ENCODE measurements at places on chromosomes 12 and 14.

DNA sequence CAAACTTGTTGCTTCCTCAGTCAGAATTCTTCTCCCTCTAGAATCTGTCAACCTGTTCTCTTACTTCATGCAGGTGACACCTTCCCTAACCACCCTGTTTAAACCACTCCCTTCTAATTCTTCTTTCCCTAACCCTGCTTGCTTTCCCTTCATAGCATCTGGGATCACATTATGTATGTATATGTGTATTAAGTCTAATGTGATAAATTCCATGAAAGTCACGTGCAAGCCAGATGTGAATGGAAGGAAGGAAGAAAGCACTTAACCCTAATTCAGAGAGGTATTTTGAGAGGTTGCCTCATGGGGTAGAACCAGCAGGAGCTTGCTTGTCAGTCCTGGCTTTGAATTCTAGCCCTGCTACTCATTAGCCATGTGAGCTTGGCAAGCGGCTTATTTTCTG, 340.0 kb downstream of the TRHDE start:
- DNase-seq = no peak

DNA sequence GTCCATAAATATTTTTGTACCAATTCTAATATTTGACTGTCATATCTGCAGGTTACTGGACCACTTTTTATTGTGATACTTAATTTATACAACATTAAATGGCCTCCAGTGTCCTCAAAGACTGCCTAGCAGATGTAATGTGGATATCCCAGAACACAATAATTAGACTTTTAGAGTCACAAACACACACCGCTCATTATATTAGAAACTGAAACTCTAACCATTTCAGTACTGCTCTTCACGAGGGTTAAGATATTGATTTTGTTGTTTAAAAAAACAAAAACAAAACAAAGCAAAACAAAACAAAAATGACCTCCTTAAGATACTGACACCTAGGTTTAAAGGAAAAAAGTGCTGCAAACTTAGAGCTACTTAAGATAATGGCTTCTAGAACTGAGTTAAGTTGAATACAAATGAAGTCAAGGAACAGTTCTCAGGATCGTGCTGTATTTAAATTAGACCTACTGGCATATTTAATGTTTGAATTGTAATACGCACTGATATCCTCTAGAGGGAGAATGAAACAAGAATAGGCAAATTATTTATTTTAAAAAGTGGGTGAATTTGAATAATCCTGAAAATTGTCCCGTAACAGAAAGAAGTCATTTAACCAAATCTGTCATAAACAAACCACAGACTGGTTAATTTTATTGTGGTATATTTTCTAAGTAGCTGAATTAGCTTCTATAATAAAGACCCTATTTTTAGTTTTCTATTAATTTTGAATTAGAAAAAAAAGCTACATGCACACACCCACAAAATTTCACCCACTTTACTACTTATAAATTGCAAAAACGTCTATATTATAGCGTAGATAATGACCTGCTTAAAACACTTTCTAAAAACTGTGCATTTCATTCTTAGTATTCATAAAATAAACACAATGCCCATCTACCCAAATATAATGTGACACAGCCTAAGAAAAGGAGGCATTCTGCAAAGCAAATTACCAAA, 395.2 kb upstream of the DCN start:
- DNase-seq = no peak

GRCh38 chr14:32559590-32559989, 230.5 kb downstream of the AKAP6 start:
- no peak for DNase-seq

DNA sequence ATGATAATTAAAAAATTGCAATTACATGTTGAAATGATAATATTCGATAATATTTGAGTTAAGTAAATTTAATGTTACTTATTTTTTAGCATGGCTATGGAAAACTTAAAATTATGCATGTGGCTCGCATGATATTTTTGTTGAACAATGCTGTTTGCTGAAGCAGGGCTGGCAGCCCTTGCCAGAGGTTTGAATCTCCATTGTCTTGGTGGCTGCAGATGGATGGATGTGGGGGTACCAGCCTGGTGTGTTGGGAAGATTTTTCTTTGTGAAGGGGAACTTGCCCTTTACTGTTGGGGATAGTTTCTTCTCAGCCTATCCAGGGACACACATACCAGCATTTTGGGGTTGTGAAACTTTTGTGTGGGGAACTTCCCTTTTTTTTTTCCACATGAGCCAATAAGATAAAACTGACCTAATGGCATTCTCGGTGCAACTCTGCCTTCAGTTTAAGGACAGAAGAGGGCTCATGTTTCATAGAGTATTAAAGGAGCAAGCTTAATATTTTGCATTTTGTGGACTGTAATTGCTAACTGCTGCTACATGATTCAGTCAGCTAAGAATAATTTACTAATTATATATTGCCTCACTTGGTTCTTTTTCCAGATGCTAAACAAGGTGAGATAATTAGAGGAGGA, 8.8 kb downstream of the RASSF3 start:
- no peak for DNase-seq

DNA sequence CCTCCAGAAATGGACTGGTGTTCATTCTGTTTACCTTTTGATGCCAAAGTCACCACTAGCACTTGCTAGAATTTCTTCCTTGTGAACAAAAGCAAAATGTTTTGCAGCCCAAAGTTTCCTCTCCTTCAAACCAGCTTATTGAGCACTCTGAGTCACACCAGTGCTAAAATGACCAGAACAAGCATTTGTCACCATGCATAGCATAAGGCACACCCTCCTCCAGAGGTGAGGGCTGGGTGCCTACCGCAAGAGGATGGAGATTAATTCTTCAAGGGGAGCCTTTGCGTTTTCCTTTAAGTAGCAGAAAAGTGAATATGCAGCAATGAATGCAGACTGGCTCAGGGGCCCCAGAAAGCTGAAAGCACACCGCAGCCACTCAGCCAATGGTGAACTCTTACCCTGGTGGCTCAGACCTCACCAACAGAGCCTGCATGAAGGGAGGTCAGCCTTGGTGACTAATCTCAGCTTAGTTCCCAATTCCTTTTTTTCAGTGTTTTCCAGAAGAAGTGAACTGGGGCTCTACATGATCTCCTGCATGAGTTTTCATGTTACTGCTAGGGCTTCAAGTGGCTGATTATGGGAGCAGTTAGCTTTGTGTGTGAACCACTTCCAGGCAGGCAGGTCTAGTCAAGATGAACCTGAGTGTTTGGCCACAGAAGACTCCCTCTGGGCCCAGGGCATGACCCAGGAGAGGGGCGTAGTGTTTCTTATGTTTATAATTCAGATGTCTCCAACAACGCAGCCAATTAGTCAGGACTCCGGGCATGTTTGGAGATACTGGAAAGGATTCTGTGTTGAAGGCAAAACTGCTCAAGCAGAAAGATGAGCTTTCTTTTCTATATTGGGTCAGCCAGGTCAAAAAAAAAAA, 96.3 kb downstream of the PAX9 start:
- no peak for DNase-seq

DNA sequence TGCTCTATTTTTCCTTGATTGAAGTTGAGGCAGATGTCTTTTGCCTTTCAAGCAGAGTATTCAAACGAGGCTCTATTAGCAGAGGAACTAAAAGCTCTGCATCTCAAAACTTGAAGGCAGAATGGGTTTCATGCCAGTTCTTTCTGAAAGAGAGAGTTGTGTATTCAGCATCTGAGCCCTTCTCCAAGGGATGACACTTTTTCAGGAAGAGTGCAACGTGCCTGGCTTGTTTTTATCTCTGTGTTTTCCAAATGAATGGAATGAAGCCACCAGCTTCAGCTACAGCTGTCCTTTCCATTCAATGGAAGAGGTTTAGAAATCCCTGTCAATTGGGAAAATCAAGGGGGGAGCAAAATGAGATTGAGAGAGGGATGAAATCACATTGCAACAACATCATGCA, 14.6 kb downstream of the BEST3 start:
- DNase-seq = no peak

GRCh38 chr12:9244894-9245293, 36.7 kb upstream of the PZP start:
- DNase-seq = no peak

GRCh38 chr12:57148469-57149244, 1.2 kb upstream of the LRP1-AS start:
- DNase-seq = no peak

- DNase-seq = no peak
Measured at GRCh38 chr14:64147126-64147790, 146.9 kb downstream of the ESR2 start.

DNA sequence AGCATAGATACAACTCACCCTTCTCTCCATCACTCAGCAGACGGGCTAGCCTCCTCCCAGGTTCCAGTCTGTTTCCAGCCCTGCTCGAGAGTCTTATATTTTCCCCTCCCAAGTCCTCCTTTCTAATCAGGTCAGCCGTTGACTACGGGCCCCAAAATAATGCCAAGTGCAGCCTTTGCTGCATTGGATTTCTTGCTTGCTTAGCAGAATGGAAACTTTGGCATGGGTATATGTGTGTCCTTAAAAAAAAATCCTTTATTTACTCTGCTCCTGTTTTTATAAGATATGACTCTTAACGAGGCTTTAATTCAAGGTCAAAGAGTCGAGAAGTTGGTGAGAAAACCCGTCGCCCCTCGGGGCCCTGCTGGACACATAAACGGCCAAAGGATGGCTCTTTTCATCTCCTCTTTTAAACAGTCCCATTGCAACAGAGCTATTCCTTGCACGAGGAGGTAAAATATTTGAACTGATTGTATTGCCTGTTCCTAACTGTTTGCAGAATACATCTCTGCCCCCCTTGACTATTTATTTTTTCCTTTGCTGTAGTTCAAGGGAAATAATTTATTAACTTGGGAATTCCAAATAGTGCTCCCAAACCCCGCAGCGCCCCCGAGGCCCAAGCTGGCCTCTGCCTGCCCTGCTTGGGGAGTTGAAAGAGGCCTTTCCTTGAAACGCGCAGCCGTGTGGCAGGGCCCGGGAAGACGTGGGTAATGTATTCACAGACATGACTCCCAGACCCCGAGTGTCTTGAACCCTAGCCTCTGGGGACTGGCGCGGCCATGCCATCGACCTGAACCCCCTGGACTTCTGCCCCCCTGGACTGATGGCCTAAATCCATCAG, 156.5 kb upstream of the MYL2 start:
- DNase-seq = no peak

- DNase-seq = no peak
Measured at GRCh38 chr14:103501041-103501870, 21.4 kb downstream of the CKB start.

GRCh38 chr12:113136128-113136989, 798 bp upstream of the RASAL1 start:
- peak; percentile 25 for DNase-seq

DNA sequence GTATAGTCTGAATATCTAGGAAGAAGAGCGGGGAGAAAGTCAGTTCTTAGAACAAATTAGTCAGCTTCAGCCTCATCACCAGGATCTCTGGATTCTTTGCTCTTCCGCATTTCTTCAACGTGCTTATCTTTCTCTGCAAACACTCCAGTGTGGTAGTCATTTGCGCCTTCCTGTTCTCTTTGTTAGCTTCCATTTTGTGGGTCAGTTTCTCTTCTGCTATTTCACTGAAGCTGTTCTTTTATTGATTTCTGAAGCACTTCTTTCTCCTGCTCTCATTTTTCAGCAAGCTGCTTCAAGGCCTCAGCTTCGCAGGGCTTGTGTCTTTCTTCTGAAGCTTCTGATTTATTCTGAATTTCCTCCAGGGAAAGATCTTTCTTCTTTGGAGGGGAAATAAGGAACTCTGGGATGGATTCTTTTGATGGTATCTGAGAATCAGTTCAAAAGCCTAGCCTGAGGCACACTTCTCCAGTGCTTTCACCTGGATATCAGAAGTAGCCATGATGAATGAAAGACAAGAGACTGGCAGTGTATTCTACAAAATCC, 13.5 kb downstream of the AMN1 start:
- DNase-seq = no peak

DNA sequence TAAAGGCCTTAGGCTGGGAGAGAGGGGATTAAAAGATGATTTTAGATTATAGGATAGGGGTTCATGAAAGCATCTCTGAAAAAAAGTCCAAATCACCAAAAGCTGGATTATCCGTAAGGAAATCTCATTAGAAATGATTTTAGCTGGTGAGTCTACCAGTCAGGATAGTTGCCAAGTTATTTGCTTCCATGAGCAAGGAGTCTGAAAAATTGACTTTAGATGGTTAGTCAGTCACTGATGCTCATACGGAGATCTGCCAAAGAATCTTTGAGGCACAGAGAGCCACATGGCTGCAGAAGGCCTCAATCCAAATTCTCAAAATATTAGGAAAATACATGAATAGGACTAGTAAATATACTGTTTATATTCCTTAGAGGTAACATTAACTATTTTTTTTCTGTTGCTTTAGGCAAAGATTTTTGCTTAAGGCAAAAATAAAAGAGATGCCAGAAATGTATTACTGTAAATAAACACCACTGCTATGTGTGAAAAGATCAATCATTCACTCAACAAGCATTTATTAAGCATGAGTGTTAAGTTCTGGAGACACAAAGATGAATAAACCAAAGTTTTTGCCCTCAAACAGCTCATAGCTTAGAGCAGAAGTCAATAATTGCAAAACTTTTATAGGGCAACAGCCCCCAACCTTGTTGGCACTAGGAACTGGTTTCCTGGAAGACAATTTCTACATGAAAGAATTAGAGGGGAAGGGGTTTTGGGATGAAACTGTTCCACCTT, 105.2 kb downstream of the BBS10 start:
- no peak for DNase-seq

DNA sequence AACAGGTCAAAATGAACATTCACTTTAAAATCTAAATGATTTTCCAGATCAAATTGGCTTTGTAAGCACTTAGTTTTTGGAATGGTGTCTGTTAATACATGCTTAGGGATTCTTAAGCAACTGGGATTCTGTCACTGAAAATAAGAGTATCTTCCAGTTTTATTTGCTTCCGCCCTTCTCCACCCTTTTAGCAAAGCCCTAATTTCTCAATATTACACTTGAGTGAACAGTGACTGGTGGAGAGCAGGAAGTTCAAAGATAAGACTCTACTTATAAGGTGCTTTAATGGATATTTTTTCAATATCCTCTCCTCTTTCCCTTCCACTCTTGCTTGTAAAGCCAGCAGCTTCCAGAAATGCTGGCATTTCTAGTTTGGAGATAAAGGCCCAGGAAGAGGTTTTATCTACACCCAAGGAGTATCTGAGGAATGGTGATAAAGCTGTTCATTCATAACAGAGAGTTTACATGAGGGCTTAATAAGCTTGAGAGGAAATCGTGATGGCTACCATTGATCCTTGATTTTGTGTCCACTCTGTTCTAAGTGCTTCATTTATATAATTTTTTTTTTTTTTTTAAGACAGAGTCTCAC, 265.9 kb upstream of the PRICKLE1 start:
- DNase-seq = no peak

- no peak for DNase-seq
Measured at GRCh38 chr12:108622421-108622820, 11.3 kb downstream of the SELPLG start.

- DNase-seq = no peak
Measured at GRCh38 chr12:70615174-70615866, 21.9 kb downstream of the PTPRB start.

DNA sequence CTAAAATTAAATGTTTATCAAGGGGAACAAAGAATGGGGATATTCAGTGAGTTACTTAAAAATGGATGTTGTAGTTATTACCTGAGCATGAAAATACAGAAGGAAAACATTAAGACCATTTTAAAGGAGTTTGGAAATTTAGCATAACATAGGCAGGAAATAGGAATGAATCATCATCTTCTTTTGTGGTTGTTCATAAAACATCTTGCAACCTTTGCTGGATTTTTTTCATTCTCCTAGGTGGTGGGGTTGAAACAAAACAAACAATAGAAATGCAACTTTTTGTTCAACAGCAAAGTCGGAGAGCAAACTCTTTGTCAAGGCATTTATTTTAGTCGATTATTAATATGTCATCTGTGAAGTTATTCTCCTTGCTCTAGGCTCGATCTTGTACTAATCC, 275.1 kb downstream of the IPO8 start:
- no peak for DNase-seq

- no peak for DNase-seq
Measured at GRCh38 chr14:100537446-100538350, 49.5 kb downstream of the BEGAIN start.
